CD8-positive, alpha-beta T cell (primary cell): ENCODE measurements at places on chromosomes 7 and 10.
A peak's percentile ranks its signal among the peaks of the same experiment; 100 is the strongest.

GRCh38 chr10:624312-624604, 65.2 kb downstream of the DIP2C start:
- no peak for DNase-seq

DNA sequence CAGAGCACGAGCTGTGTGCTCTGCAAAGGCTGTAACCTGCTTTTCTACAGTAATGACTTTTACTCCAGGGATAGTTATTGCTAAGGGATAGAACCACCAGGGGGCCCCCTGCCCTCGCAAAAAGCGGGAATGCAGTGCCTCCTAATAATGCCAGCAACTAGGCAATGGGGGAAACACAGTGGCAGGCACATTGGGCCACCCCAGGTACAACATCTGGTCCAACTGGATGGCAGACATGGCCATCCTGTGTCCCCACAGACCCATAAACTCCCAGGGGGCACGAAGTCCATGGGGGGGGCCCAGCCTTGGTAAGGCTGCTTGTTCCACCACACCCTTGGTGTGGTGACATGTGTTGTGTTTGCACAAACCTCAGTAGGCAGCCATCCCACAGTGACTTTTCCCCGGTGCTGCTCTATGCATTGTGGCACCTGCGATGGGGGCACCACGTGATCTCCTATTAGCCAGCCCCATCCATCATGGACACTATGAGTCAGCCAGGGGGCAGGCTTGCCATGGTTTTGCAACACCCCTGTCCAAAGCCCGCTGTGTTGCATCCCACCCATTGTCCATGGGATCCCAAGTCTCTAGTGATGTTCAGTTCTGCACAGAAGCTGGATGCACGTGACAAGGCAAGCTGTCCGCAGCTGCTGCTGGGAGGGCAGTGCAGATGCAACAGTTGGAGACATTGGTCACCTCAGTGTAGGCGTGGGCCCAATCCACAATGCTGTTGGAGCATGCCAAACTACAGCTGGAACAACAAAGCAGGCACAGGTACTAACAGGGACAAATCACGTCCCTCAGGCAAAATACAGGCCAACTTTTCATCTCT, 84.0 kb downstream of the ANLN start:
- DNase-seq: peak; percentile 21

DNA sequence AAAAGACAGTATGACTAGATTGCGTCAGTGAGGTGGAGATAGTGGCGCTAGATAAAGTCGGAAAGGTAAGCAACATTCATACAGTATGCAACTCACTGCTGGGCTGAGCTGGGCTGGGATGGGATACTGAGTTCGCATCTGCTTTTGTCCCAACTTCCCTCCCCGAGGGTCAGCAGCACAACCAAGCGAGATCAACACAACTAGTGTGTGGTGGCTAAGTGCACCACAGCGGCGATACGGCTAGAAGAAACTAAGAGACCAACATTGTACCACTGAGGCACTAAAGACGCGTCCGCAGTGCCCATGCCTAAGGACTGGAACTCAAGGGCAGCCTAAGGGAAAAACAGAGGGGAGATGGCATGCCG, 467 bp downstream of the EXOSC1 start:
- no peak for DNase-seq

DNA sequence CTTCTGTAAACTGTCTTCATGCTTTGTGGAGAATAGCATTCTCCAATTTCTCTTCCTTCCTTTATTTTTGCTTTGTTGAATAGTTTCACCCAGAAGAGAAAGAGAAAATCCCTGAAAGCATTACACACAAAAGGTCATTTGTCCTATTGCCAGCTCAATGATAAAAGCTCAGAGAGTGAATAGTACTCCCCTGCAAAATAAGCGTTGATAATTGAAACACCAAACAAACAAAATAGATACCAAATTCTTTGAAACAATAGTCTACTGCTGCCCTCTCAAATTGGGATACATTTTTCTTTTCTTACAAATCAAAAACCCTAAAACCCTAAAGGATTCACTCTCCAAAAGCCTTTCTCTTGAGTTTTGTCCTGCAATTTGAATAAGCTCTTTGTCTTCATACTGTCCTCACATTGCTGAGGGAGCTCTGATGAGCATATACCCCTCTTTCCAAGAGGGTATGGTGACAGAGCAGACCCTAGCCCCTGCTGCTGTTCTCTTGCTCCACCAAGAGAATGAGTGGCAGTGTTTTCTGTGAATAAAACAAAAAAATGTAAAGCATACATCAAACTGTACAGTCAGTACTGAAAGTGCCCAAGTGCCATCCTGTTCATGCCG, 134.4 kb downstream of the CSTF2T start:
- no peak for DNase-seq

DNA sequence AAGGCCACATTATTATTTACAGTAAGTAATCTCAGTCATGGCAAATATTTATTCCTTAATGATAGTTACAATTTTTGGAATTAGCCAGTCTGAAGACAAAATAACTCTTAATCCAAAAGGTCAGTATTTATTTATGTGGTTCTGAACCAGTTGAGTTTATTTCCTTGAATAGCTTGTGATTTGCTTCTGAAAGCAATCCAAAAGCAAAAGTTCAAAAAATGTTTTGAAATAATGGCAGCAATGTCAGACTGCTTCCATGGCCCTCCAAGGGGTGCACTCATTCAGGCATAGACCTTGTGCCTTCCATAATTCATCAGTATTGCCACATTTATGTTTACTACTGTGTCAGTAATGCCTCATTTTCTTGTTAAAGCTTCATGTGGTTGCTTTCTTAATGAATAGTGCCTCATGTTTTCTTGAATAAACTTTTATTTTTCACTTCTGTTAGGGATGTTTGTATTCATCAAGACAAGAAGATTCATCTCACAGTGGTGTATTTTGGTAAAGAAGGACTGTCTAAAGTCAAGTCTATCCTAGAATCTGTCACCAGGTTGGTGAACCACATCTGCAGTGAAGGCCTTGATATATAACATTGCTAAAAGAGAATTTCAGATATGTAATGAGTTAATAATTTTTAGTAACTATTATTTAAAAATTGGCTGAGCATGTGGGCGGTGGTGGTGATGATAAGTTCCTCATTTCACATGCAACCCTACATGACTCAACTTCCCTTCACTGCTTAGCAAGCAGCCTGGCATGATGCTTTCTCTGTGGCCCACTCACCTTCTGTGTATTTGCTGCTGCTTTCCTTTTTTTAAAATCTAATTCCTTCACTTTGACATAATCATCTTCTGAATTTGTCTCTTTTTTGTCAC, 22.0 kb downstream of the CSGALNACT2 start:
- no peak for DNase-seq

GRCh38 chr7:116293633-116294032, 83.3 kb downstream of the TES start:
- no peak for DNase-seq

- no peak for DNase-seq
These were observed 114.7 kb downstream of the ODAD2 start for GRCh38 chr10:27884185-27884641.

GRCh38 chr7:7897509-7897908, 71.1 kb upstream of the GLCCI1 start:
- no peak for DNase-seq

DNA sequence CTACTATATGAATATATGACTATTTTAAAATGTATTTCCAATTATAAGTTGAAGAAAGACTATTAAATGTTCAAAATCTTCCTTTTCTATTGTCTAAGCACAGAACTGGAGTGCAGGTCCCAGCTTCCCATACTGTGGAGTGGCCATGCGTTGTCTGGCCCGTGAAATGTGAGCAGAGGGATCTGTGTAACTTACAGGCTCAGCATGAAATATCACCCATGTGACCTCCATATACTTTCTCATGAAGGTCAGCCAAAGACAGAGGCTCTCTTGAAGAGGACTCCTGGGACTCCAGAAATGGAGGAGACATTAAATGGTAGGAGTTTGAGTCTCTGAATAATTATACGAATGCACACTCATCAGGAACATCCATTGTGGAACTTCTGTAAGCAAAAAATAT, 92.4 kb upstream of the CAV2 start:
- DNase-seq: no peak

- DNase-seq: no peak
These were observed 97.6 kb downstream of the SUGCT start for GRCh38 chr7:40232242-40232893.

DNA sequence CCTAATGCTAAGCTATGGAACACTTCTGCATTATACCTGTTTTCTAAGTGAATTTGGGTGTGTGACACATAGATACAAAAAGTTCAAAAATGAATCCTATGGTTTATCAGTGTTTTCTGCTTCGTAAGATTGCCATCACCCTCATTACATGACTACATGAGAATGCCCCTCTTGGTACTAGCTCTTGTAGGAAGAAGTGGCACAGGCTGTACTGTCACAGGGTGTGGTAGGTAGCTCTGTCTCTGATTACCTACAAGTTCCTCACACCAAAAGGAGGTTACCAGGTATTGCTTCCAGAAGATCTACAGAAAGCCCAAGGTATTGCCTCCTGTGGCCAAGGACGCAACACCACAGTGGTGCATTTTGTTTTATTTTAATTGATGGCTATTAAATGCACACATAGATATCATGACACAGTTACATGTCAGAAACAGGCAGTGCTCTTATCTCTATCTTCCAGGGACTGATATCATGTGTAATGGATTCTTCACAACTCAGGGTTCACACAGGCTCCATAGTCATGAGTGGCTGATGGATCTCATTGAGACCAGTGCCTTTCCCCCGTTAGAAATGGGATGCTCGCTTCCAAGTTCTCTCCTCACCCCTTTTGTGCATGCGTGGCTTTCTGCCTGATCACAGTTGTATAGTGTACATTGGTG, 6.6 kb downstream of the OPTN start:
- no peak for DNase-seq

DNA sequence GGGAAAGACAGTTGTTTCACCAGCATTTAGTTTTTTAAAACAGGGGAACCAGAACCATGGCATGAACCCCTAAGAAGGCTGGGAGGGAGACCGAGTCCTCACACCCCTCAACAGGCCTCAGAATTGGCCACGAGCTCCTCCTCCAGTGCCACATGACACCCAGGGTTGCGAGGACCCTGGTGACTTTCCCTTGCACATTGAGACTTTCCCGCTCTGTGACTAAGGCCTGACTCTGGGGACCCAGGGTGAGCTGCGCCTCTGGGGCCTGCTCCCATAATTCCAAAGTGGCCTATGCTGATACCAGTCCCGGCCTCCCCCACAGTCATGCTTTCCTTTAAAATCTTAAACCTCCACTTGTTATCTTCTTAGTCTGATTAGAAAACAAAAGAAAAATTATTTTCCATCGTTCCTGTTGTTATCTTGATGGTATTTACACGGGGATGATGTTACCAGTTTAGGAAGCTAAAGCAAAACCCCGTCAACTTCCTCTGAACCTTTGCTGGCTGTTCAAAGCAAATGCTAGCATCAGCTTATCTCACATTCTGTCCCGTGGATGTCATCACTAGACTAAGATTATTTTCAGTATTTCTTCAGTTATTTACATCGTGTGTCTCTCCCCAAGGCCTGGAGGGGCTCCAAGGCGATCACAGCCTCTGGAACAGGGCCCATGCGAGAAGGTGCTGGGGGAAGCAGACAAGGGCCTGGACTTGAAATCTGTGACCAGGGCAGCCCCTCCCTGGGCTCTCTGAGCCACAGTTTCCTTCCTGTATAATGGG, 42.1 kb downstream of the FAM53B start:
- peak; percentile 38 for DNase-seq

GRCh38 chr7:139681812-139682135, 96.0 kb downstream of the HIPK2 start:
- no peak for DNase-seq

GRCh38 chr7:20458521-20458920, 127.8 kb downstream of the ITGB8 start:
- no peak for DNase-seq

DNA sequence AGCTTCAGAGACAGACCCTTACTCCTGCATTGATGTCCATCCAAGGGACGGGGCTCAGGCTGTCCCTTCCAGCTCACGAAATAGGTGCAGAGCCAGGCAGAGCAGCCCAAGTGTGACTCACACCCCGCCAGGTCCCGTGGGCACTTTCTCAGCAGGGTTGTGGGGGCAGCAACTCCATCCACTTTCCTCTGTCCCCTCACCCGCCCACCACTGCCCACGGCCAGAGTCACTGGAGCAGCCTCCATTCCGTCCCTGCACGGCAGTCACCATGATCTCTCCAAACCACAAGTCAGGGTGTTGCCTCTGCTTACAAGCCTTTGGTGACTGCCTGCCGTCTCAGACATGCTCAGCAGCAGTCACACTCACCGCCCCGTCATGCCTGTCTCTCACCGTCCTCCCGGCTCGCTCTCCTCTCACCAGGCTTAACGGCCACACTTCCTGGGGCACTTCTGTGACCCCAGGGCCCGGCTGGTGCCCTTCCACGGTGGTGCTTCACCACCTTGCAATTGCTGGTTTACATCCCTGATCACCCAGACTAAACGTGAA, 39.3 kb downstream of the CALML3 start:
- no peak for DNase-seq

- no peak for DNase-seq
These were observed 1027.5 kb downstream of the GATA3 start for GRCh38 chr10:9081961-9082360.

- DNase-seq: no peak
These were observed 465.3 kb downstream of the PLXDC2 start for GRCh38 chr10:20281579-20281978.

DNA sequence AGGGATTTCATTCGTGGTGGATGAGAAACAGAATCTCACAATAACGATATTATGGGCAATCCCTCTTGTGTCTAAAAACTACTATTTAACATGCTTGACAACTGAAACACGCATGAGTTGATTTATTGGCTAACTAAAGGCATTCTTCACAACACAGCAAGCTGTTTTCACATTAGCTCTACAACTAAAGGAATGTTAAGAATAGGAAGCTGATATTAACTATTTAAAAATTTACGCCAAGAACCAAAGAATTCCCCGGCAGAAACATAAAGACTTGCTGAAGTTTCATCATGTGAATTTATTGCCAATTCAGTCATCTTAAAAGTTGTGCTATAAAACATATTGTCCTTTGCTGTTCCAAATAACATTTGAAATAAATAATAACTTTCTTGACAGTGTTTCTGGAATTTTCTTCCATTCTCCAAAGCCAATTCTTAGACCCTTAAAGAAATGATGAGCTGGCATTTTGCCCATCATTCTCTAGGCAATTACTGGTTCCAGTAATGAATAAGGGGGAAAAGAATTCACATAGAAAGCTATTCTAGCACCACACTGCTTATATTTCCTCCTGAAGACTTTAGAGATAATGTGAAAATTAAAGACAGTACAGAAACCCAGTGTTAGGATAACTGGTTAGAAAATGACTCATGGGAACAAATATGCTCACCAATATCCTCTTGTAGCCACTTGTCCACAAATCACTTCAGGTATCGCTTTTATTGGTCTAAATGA, 233.1 kb downstream of the PARD3 start:
- no peak for DNase-seq

- DNase-seq: no peak
These were observed 47.4 kb upstream of the EZH2 start for GRCh38 chr7:148931470-148931869.

GRCh38 chr10:72316748-72317435, 37.8 kb downstream of the DNAJB12 start:
- DNase-seq: peak; percentile 64
